ENCODE measurements at places on chromosomes 16 and 17.

DNA sequence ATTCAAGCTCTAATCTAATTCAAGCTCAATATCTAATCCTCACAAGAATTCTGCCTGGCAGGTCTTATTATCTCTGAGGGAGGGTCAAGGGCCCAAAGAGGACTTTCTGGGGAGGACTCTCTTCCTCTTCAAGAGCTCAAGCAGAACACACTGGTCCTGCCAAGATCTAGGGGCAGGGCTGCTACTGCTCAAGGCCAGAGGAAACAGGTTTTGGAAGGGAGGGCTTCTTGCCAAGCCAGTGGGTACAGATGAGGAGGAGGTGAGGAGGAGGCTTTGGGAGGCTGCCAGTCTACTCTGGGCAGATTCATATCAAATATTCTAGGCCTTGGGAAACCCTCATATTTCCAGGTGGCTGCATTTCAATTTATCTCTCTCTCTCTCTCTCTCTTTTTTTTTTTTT, 51.8 kb upstream of the IL34 start:
- no peak for ATAC-seq

GRCh38 chr16:57426356-57426755, 20.8 kb downstream of the CIAPIN1 start:
- no peak for ATAC-seq

GRCh38 chr16:28217326-28217725, 5.6 kb upstream of the XPO6 start:
- no peak for ATAC-seq

- no peak for ATAC-seq
These were observed 174.6 kb downstream of the AATF start for GRCh38 chr17:37123386-37123785.

DNA sequence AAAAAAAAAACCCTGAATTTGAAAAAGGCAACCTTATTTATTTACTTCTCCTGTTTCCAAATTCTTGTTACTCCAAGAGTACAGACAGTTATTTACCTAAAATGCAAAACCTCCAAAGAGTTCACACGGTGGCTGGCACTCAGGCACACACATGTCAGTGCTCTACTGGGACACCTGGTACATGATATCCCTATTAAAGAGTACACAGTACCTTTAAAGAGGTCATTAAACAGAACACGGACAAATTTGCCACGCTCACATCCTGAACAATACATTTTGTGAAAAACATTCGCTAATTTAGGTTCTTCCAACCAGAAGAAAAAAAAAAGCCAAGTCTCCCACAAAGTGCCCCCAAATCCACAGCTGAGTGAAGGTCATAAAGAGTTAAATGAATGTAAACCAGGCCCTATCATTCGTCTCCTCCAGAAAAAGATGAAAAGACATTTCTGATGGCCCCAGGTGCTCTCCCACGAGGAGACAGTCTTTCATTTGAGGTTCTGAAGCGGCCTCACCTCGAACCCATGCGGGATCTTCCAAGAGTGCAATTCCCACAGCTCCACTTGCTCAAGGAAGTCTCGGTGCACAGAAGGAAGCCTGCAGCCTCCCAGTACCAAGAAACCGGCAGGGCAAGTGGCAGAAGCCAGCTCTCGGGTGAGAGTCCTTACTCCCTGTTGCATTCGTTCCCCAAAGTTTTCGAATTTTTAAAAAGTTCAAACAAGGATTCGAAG, 993 bp downstream of the ERN1 start:
- ATAC-seq: no peak

GRCh38 chr16:70253291-70254106, 1.8 kb upstream of the EXOSC6 start:
- ATAC-seq: no peak

- no peak for ATAC-seq
These were observed 1.4 kb downstream of the SOST start for GRCh38 chr17:43757171-43757660.

GRCh38 chr16:87648236-87648635, 45.9 kb downstream of the JPH3 start:
- no peak for ATAC-seq

DNA sequence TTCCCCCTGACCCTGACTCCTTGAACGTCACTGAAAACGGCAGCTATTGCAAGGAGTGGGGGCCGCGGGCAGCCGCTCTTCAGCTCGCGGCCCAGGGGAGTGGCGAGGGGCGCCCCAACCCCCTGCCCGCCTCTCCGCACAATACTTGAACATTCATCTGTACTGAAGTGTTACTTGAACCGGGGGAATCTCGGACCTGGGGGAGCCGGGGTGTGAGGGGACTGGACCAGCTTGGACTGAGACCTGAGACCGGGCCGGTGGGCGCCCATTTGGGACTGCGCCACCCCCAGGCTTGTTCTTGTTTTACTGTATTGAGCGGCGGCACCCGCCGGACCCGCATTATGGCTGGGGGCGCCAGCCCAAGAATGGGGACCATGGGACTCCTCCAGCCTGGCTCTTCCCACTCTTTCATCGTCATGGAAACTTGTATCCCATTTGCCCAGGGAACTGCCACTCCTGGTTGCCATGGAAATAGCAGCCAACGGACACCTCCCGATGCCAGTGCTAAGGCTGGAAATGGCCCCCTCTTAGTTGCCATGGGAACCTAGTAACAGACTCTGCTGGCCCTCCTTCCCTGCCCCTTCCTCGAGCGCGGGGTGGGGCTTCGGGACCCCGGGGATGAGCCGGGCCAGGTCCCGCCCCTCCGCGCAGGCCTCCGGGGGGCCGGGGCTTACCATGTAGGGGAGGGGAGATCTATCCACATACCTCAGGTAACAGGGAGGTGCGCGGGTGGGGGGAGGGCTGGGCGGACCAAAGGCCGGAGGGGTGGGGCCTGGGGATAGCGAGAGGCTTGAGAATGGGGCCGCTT, 805 bp upstream of the ORAI3 start:
- no peak for ATAC-seq

DNA sequence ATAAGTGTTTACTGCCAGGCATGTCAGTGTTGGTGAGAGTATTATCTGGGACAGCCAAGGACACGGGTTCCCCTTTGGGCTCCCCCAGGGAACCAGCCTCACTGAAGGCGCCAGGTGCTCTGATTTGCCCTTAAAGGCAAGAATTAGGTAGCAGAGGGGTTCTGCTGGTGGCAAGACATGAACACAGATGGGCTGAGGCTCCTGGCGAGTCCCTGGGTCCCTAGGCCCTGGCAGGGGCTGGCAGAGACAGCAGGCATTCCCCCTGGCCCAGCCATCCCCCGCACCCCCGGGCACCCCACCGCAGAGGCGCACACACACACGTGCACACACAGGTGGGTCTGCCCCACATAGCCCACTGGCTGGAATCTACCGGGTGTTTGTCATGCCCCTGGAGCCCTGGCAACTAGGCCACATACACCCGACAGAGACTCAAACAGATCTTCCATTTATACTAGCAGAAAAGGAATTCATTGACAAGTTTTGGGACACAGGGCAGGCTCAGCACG, 153.3 kb downstream of the C16orf78 start:
- no peak for ATAC-seq

DNA sequence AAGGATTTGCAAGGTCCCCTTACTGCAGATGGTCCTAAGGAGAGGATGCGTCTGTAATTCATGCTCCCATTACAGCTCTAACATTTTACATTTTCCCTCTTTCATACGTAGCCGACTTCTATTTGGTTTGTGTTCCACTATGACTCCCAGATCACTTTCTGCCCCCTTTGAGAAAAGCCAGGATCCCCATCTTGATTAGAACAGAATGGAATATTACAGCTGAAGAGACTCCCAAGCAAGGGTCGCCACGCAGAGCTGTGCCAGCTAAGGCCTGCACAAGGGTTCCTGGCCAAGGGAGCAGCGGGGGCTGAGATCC, 3.4 kb upstream of the CDT1 start:
- ATAC-seq: no peak

- no peak for ATAC-seq
These were observed 2.8 kb upstream of the XAF1 start for GRCh38 chr17:6753006-6753445.

DNA sequence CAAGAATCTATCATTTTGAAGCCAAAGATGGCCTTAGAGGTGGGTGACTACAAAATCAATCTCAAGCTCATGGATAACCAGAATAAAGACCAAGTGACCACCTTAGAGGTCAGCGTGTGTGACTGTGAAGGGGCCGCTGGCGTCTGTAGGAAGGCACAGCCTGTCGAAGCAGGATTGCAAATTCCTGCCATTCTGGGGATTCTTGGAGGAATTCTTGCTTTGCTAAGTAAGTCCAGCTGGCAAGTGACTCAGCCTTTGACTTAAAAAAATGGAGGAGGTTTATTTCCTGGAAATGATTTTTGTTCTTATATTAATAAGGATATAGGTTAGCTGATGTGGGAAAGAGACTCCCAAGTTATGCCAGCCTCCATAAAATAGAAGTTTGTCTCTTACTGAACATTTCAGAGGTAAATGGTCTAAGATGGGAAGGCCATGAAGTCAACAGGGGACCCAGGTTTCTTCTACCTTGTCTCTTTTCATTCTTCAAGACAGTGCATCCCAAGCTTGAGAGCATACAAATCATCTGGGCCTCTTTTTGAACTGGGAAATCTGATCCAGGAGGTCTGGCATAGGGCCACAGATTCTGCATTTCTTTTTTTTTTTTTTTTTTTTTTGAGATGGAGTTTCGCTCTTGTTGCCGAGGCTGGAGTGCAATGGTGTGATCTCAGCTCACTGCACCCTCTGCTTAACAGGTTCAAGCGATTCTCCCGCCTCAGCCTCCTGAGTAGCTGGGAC, 19.8 kb upstream of the TANGO6 start:
- no peak for ATAC-seq

- no peak for ATAC-seq
These were observed 25.3 kb upstream of the MTMR4 start for GRCh38 chr17:58539698-58540097.

DNA sequence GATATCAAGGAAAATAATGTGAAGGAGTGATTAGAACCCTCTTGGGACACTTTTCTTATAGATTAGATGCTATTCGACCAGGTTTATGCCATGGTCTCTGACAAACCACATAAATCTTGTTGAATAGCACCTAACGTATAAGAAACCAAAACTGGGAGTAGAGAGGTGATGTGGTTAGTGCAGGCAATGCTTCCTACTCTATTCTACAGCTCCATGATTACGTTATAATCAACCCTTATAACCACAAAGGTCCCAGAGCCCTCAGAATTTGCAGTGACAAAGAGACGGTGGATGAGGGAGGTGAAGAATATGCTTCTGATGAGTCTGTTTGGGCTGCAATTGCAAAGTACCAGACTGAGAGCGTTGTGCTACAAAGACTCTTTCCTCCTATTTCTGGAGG, 78.4 kb downstream of the ARHGAP44 start:
- no peak for ATAC-seq

GRCh38 chr16:30894540-30895368, 877 bp upstream of the BCL7C start:
- ATAC-seq: no peak

All from activated CD4-positive, CD25-positive, alpha-beta regulatory T cell treated with anti-CD3 and anti-CD28 coated beads, Interleukin-2, amount 50 U/mL, for 24 hours (primary cell).